Iris pigment epithelial cell (primary cell): ENCODE measurements at places on chromosomes 7 and 10.

GRCh38 chr7:74023092-74023536 lies 4.9 kb upstream of the ELN start:
- DNase-seq, result peak; percentile 68

DNA sequence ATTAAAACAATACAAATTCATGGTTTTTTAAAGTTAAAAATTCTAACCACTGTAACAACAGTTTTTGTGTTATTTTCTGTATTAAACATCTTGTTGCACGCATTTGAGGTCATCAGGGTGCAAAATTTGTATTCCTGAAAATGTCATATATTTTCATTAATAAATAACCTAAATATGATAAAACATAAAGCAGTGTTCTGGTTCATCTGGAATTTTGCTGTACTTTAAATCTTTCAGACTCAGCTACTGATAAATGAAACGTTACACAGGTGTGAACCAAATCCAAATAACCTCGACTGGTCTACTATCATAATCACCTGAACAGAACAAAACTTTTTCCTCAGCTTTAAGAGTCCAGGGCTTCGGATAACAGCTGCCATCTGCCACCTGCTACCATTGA lies 6.9 kb downstream of the IFIT2 start:
- DNase-seq, result no peak

- peak; percentile 7 for DNase-seq
Observed at GRCh38 chr7:18086165-18087025, 58.7 kb upstream of the PRPS1L1 start.

GRCh38 chr10:124074501-124075109 lies 18.8 kb downstream of the CHST15 start:
- no peak for DNase-seq

DNA sequence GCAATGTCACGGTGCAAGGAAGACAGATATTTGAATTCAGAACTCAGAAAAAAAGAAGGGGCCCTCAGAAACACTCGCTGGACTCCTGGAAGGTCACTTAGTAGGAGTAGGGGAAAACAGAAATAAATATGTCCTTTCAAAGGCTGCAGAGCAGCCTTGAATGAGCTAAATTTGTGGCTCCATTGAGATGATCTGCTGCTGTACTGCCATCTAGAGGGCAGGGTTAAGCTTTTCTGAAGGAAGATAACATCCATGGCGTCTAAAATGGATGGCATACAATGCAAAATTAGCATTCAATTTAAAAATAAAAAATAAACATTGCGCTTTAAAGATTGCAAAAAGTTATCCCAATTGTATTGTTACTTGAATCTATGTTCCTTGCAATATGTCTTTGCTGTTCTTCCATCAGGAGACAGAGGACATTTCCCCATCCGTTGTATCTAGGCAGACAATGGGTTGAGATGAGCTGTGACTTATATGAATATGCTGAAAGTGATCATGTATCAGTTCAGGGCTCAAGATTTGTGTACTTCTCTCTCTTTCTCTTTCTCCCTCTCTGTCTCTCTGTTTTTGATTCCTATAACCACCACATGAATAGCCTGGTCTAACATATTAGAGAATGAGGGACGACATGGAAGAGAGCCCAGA lies 642.2 kb downstream of the SH2D4B start:
- DNase-seq, result no peak

DNA sequence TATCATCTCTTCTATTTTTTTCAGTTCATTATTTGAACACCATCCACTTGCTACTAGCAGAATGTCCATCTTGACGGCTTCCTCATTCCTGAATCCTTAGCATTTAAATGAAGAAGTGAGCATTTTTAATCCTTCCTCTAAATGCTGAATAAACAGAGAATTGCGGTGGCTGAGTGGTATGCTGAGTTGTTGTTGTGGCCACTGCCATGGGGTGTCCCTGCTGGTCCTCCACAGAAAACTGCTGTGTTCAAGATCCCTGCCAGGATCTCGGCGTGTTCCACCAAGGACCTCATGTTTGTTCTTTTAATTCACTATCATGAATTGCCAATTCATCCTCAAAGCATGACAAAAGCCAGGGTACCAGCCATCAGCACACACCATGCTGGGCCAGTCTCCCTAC lies 48.9 kb upstream of the HABP2 start:
- DNase-seq, result no peak

- DNase-seq, result no peak
Observed at GRCh38 chr10:6034371-6034770, 27.8 kb downstream of the IL2RA start.

- DNase-seq, result peak; percentile 23
Observed at GRCh38 chr10:117004227-117005025, 561 bp downstream of the SHTN1 start.

GRCh38 chr7:112080441-112080840 lies 125.8 kb downstream of the DOCK4 start:
- peak; percentile 97 for DNase-seq

DNA sequence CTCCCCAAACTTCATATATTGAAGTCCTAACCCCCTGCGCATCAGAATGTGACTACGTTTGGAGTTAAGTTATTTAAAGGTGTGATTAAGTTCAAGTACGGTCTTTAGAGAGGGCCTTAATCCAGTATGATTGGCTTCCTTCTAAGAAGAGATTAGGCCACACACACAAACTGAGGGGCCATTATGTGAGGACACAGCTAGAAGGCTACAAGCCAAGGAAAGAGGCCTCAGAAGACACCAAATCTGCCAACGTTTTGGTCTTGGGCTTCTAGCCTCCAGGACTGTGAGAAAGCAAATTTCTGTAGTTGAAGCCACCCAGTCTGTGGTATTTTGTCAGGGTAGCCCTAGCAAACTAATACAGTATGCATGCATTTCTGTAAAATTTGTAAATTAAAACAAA lies 41.7 kb downstream of the REEP3 start:
- no peak for DNase-seq

GRCh38 chr10:126087153-126087680 lies 190.9 kb downstream of the FANK1 start:
- no peak for DNase-seq

GRCh38 chr10:43408331-43408709 lies 666 bp downstream of the HNRNPF start:
- DNase-seq, result no peak

- peak; percentile 64 for DNase-seq
Observed at GRCh38 chr10:35043796-35044344, 46.3 kb downstream of the CUL2 start.

DNA sequence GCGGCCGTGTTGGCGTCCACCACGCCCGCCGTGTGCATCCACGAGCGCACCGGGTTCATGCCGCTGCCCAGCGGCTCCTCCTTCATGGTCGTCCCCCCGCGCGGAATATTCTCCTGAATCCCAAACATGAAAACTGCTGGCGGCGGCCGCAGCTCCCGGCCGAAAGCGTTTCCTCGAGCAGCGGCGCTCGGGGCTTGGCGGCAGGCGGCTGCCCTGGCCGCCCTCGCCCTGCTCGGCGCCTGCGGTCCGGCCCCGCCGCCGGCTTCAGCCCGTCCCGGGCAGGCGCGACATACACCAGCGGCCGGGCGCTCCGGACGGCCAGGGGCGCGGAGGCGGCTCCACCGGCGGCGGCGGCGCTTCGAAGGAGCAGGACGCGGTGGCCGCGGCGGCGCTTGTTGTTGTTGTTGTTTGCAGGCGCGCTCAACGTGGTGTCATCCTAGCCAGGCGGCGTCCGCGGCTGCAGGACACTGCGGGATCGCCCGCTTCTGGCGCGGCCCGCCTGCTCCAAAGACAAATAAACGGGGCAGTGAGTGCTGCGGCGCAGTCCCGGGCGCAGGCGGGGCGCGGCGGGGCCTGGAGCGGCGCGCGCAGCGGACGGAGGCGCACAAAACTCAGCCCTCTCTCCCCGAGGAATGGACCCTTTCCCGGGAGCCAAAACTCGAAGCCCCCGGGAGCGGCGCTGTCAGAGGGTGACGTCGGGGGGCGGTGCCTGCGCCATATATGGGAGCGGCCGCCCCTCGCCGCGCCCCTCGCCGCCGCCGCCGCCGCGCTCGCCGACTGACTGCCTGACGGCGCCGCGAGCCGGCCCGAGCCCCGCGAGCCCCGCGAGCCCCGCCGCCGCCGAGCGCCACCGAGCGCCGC lies at the start of gene EBF3:
Gene EBF3 (minus strand): TSS at position 634 of the 861 bp plus-strand sequence. CDS start 506 bp downstream, at position 128.
- peak; percentile 38 for DNase-seq

- DNase-seq, result peak; percentile 49
Observed at GRCh38 chr10:74863551-74863950, 37.2 kb downstream of the KAT6B start.

- no peak for DNase-seq
Observed at GRCh38 chr10:84340187-84340586, 11.8 kb downstream of the CCSER2 start.

DNA sequence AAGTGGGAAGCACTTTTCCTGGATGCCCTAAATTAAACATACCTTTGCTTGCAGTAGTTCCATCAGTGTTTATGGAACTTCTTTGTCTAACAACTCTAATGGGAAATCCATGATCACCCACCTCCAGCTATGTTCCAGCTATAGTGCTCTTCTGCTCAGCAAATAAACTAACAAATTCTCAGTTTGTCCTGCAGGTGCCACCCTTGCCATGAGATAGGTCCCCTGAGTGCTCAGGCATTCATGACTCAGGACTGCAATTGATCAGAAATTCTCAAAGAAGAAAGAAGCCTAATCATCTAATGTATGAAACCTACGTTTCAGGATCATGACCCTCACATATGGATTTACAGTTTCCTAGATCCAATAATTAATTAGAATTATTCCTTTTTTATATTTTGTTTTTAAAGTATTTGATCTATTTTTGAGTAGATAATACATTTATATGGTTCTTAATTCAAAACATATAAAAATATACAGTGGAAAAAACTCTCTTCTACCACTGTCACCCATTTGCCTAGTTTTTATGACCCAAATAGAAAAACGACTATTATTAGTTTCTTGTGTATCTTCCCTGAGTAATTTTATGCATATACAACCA lies 48.7 kb upstream of the DYNC1I1 start:
- peak; percentile 57 for DNase-seq

GRCh38 chr7:73851410-73852338 lies 9.3 kb upstream of the TMEM270 start:
- DNase-seq, result peak; percentile 97

DNA sequence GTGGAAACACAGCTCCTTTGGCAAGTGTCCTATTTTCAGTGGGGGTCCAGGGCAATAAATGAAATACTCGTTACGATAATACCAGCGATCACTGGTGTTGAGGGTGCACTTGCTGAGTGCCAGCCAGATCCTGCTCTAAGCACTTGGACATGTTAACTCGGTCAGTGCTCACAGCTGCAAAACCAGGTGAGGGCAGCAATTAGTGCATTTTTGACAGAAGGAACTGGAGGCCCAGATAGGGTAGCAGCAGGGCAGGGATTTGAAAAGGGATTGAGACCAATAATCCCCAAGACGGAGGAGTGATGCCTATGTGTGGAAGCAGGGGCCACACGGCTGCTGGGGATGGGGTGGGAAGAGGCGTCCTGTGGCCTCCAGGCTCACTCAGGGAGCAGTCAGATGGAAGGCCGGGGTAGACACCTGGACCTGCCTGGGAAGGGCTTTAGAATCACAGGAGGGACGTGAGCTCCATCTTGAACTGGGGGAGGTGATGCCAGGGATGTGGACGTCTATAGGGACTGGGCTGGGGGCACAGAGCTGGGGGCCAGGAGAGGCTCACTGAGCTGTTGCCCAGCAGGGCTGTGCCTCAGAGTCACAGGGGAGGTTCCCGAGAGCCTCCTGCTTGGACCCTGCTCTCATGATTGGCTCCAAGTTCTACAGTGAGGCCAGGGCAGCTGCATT lies 14.3 kb downstream of the PTPRE start:
- no peak for DNase-seq

DNA sequence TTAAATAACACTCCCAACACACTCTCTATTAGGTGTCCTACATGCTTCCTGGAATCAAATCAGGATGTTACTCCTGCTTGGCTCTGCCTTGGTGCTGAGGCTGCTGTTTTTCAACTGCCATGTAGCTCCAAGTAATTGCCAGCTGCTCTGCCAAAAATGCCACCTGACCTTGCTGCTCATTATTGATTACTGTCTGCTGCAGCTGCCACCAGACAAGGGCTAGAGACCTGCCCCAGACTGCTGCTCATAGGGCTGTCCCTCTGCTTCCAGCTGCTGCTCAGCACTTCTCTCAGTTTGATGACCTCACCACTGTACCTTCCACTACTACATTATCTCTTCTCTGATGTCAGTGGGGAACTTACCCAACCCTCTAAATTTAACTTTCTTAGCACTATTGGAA lies 102.5 kb downstream of the PCLO start:
- DNase-seq, result no peak
